ENCODE measurements at places on chromosomes 2 and 18.

- DNase-seq, result no peak
Observed at GRCh38 chr2:121866789-121867188, 111.3 kb downstream of the TSN start.

DNA sequence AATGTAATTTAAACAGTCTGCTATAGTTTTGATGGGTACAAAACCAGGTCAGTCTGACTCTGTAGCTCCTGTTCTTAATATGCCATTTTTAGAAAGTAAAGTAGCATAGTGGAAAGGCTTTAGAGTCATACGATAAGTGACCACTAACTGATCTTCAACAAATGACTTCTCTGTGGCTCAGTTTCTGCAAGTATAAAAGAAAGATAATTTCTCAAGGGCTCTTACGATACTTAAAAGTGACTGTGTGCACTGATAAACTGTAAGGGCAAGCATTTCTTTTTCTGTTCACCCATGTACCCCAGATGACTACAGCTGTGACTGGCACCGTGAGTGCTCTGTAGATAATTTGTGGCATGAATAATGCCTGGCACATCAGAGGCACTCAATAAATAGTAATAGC, 178.7 kb downstream of the LCLAT1 start:
- DNase-seq, result no peak

DNA sequence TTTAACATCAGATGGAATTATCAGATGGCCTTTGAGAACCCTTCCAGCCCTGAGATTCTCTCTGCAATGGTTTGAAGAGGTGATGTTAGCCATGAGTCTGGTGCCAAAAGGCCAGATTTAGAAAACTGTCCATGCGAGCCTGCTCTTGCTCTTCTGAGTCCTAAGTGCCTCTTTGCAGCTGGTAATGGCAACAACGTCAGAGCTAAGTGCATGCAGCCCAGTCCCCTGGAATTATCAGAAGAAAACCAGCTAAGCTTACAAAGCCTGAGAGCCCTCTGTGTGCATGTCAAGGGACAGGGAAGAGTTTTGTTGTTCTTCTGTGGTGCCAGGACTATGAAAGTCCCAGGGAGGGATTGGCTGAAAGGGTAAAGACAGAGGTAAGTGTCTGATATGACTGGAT, 89.8 kb downstream of the LOXHD1 start:
- no peak for DNase-seq

DNA sequence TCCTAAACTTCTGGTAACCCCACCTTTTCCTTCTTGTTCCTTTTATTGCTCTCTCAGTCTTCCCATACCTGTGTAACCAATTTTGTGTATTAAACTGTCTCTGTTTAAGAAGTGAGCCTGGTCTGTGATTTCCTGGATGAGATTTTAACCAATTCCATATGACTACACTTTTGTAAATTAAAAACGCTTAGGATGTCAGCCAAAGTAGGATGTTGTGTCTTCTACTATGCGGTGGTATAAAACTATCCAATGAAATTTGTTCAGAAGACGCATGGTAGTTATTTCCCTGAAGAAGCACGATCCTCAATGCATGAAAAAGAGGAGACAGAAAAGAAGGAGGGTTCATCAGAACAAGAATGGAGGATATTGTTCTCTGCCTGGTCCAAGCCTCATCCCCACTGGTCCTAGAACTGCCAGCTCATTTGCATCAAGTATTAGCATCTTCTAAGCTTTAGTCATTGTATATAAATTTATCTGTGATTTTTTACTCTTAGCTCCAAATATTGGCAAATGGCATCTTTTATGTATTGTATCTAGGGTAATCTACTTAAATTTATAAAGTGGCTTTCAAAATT, 127.4 kb downstream of the TGIF1 start:
- no peak for DNase-seq

GRCh38 chr2:185436787-185437372, 301.7 kb upstream of the FSIP2 start:
- DNase-seq, result no peak

- DNase-seq, result no peak
Observed at GRCh38 chr2:235220331-235220730, 268.5 kb downstream of the SH3BP4 start.

DNA sequence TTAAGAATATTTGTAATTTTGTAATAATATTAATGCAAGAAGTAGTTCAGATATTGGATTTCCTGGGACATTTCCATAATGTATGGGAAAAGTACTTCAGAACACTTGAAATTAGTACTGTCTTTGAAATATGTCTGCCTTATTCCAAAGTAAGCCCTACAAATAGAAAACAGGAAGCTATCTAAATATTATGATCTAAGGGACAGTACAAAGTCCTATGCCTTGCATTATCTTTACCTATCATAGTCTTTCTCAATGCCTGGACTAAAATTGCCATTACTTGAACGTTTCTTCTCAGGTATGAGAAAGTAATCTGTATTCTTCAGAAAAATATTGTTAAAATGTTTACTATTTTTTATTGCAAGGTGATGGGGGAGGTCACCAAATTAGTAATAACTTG, 113.0 kb downstream of the PPP1R1C start:
- DNase-seq, result no peak

GRCh38 chr2:101985101-101985792, 6.5 kb upstream of the IL1R2 start:
- DNase-seq, result no peak

DNA sequence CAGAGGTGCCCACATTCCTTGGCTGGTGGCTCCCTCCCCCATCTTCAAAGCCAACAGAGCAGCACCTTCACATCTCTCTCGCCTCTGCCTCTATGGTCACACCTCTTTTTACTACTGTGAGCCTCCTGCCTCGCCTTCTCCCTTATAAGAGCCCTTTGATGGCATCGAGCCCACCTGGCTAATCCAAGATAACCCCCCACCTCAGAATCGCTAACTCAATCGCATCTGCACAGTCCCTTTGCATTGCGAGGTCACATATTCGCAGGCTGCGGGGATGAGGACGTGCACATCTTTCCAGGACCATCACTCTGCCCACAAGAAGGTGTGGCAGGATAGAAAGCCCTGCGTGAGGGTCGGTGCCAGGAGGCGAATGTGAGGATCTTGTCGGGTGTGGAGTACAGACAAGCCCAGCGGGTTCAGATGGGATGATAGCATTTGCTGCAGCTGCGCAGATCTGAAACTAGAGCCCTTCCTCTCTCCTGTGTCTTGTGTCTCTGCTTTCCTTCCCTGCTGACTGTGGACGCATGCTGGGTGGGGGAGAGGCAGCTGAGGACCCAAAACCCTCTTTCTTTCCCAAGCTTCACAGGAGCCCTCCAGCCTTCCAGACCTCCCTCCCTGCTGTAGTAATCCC, 148.3 kb upstream of the HDAC4 start:
- DNase-seq, result no peak

DNA sequence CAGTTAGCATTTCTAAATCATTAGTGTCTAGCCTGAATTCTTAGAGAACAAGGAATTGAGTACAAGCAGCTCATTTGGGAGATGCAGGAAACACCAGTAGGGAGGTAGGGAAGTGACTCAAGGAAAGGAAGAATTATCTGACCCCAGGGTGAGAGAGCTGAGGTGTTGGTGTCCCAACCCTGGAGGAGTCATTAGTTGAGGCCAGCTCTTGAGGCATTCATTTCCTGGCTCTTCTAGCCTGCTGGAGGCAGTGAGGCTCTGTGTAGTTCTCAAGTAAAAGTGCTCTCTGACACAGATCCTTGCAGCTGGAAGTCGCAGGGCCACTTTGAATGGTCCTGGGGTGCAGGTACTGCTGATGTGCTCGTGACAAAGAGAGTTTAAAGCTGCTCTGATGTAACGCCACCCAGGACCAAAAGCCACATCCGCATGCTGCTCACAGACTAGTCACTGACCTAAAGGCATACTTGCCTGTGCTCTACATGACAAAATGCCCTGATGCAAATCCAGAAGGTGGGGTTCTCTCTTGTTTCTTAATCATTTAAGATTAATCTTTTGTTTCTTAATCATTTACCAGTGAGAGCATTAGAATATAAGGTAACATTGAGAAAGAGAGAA, 299.5 kb upstream of the LYPD1 start:
- no peak for DNase-seq

- peak; percentile 24 for DNase-seq
Observed at GRCh38 chr18:48539406-48540250, 797 bp downstream of the CTIF start.

GRCh38 chr2:119190321-119191111, 32.0 kb upstream of the C1QL2 start:
- no peak for DNase-seq

DNA sequence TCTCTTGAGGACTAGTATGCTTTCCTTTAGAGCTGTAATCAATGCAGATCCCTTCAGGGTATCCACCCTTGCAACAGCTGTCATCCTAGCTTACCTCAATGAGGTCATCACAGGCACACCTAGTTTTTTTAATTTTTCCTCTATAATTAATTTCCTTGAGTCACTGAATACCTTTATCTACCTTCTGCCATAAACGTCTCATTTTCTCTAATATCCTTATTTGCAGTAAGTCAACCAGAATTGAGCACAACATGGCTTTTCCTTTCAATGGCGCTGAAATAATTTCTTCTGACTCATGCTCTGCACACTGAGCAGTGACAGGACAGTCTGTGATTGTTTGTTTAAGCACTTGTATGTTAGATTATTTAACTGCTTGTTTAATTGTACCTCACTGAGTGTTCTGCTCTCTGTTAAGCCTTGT, 49.4 kb downstream of the ETAA1 start:
- DNase-seq, result no peak

DNA sequence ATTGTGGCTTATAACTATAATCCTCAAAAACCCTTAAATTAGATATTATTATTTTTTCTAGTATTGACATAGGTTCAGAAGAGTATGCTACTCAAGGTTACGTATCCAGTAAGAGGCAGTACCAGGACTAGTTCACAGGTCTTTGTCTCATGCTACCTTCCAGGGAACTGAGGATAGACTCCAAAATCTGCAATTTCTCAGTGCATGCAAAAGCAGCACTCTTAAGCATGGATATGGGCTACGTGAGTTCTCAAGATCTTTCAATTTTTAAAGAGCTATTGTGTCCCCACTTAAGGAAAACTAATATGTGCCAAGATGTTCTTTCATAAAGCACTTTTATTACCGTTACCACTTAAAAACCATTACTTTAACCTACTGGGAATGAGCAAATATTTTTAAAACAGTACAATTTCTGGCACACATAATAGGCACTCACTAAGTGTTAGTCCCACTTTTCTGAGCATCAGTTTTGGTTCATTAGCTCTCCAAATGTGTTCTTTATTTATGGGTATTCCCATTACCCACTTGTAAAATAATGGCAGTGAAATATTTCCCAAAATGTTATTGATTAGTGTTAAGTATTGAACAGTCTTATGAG, 113.8 kb upstream of the TTN start:
- DNase-seq, result no peak

DNA sequence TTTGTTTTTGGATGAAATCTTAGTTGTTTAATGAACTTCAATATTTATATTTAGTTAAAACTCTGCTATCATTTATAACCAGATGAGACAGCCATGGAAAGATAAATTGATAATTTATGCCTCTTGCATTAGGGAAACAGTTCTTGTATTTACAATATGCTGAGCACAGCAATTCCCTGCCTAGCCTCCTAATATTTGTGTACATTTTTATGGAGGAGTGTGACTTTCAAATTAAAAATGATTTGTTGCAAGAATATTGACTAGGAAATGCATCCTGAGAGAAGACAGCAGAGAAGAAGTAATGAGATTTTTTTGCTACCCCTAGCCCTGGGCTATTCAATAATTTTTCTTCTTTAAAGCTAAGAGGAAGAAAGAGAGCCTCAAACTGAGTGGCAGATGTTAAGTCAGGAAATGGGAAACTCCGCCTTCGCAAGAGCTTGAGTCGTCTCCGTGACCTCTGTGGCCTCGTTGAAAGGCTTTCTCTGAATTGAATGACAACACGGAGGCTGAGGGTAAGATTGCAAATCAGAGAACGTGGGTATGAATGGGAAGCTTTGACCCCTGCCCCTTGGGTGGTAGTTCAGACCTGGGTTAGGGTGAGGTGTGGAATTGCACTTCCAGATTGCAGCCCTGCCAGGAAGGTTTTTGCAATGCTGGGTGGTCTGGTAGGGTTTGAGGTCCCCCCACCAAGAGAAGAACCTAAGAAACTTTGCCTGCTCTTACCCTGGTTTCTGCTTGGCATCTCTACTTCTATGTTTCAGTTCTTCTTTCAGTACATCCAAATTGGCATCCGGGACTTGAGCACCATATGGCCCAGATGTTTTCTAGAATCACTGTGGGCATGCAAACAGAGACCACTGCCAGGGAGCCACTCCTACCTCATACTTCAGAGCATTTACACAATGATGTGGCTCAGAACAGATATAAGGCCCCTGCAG, 210.3 kb upstream of the RBMS1 start:
- DNase-seq, result peak; percentile 52

DNA sequence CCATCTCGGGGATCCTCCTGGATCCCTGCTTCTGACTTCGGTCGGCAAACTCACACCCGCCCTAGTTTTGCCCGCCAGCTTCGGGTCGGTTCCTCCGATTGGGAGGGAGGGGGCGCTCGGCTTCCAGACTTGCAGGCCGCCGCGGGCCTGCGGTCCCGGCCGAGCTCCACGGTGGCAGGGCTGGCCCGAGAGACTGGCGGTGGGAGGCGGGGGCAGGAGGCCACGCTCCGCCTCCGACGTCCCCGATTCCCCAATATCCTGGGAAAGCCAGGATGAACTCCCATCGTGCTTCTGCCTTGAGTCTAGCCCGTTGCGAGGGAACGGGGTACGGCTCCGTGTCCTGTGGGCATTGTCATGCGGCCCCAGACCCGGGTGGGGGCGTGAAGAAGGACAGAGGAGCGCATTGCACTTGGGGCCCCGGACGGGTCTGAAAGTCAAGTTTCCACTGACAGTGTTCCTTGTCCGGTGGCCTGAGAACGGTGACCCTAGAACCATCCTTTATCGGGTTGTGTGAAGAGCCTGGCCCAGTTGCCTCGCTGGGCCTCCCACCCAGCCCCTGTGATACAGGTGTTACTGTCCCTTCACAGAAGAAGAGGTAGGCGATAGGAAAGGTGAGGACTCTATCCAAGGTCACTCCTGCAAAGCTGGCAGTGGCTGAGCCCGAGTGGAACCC, 2.4 kb upstream of the INHBB start:
- peak; percentile 62 for DNase-seq

DNA sequence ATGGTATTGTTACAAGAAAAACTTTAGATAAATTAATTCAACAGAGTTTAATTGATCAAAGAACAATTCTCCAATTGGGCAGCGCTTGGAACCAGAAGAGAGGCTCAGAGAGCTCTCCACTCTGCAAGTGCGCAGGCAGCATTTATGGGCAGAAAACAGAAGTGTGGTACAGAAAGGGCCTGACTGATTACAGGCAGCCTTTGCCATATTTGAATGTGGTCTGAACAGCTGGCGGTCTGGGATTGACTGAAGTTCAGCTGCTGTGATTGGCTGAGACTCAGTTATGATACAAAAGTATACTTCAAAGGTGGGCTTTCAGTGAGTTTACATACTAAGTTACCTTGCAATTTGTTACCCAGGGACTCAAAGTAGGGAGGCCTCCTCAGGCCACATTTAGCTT, 301.3 kb upstream of the ID2 start:
- DNase-seq, result no peak

DNA sequence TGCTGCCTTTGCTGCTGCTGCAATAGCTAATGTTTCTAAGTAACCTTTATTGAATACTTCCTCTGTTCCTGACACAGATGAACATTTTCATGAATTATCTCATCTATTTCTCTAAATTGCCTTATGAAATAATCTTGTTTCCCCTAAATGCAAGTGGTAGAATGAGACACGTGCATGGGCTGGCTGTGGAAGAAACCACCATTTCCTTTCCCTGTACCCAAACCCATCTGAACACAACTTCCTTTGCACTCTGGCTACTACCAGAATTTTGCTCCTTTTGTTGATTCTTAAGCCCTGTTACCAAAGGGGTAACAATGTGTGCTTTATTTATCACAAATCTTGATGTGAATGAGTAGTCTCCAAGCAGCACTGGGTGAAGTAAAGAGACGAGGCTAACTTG, 29.2 kb downstream of the AKAIN1 start:
- peak; percentile 23 for DNase-seq

GRCh38 chr2:200399636-200400035, 93.1 kb downstream of the SPATS2L start:
- DNase-seq, result no peak

Measured in activated CD4-positive, alpha-beta T cell treated with anti-CD3 and anti-CD28 coated beads, Interleukin-2, amount 10 ng/mL, durations not matched to agents 7 days and 5 days (primary cell).